ENCODE measurements at places on chromosomes 7 and 10.
A peak's percentile ranks its signal among the peaks of the same experiment; 100 is the strongest.

DNA sequence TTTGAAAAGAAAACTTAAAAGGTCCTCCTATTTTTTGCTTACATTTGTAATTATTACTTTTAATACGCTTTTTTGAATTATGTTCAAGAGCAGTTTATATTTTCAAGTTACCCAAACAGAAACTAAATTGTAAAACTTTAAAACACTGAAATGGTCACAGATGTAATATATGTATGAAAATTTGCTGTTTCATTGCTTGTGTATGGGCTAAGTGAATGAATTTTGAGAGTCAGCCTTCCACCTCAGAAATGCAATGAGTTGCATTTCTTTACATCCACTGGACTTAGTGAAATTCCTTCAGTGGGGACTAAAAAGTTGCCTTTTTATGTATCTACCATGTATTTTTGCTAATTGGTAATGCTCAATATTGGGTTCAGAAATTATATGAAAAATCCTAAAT lies 1.6 kb downstream of the VPS26A start:
- DNase-seq: no peak

- no peak for DNase-seq
Measured at GRCh38 chr10:48461623-48462481, 143.0 kb downstream of the ARHGAP22 start.

DNA sequence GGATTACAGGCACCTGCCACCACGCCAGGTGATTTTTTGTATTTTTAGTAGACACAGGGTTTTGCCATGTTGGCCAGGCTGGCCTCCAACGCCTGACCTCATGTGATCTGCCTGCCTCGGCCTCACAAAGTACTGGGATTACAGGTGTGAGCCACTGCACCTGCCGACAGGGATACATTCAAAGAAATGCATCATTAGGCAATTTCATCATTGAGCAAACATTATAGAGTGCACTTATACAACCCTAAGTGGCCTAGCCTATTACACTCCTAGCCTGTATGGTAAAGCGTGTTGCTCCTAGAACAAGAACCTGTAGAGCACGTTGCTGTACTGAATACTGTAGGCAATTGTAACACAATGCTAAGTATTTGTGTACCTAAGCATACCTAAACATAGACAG lies 350.3 kb downstream of the GALNT17 start:
- DNase-seq: no peak

GRCh38 chr7:4022265-4022664 lies 659.8 kb upstream of the FOXK1 start:
- DNase-seq: no peak

DNA sequence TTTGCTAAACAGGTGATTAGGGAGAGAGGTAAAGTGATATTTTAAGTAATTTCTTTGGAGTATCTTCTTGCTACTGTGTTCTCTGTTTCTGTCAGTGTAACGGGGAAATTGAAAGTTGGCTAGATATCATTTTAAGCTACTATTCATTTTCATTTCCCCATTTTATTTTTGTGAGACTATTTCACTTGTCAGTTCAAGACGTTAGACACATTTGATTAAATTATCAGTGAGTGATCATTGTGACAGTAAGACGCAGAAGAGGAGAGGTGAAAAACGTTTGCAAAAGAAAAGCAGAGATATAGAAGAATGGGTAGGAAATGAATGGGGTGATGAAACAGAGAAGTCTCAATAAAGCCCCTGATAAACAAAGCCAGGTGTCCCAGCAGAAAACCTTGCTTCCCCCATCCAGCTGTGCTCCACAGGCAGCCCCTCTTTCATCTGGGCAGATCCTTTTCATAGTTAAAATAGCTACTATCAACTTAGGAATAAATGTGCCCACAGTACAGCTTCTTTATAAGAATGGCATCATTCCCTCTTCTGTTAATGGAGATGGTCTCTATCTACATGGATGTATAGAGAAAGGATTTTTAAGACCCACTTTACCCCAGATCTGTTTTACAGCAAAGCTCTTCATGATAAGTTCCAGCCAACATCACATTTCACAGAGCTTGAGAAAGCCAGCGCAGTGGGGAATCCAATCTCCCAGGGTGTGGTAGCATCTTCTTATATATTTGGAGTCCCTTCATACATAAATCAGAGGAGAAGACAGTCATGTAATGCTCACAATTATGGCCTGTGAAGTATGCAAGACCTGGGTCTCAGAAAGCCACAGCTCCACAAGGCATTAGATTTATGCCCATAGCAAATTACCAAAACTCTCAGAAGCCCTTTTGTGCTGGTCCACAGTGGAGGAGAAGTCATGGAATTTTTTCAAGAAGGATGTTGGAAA lies 138.1 kb upstream of the ITGB1 start:
- no peak for DNase-seq

DNA sequence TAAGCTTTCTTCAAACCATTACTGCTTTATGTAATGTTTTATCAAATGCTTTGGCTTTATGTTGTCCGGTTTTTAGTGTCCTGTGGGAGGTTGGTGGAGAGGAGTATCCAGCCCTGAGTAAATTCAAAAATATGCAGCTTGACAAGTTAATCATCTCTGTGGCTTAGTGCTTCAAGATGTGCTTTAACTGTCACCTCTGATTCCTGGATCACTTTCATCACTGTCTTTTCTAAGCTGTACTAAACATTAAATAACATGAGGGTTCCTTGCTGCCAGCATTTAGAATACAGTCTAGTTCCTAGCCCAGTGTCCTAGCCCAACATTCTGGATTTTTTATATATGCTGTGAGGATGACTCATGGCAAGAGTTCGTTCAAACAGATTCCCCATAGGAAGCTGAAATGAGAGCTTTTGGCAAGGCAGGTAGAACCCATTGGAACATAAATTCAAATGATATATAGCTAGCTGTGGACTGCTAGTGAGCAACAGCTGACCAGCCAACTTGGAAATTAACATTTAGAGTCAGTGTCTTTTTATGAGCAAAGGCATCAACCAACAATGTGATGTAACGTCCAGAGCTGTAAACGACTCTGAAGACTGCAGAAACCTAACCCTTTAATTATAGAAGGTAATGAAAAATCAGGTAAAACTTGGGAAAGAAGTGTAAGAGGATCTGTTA lies 80.6 kb upstream of the OIT3 start:
- no peak for DNase-seq

GRCh38 chr10:113126229-113127201 lies 176.5 kb downstream of the TCF7L2 start:
- DNase-seq: peak; percentile 12

- DNase-seq: no peak
Measured at GRCh38 chr10:28620251-28620650, 57.1 kb upstream of the BAMBI start.

DNA sequence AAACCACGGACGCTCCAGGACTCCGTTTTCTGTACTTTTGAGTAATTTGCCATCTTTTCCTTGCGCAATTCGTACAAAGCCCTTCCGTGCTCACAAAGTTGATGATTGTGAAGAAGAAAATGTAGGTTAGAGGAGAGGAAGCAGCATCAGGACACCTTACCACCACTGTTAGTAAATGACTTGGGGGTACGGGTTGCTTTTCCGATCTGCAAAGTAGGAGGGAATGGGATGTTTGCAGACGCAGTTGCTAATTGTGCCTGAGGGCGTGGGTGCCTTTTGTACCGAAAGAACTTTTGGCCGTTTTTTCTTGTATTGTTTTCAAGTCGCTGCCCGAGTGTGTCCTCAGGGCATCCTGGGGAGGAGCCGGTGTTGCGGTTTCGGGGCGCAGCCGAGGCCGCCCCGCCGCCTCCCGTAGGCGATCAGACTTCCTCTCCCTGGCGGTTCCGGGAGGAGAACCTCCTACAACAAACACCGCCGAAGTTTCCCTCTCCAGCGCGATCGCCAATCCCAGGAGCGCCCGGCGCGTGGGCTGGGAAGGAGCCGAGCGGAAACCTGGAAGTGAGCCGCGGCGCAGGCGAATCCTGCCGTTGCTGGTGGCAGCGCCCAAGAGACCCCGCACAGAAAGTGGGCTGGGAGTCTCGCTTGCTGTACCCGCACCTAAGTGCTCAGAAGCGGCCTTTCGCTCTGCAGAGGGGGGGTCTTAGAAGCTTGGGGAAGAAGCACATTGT lies 1.0 kb downstream of the PRR15 start:
- no peak for DNase-seq

- no peak for DNase-seq
Measured at GRCh38 chr10:77325233-77325537, 312.4 kb downstream of the KCNMA1 start.

DNA sequence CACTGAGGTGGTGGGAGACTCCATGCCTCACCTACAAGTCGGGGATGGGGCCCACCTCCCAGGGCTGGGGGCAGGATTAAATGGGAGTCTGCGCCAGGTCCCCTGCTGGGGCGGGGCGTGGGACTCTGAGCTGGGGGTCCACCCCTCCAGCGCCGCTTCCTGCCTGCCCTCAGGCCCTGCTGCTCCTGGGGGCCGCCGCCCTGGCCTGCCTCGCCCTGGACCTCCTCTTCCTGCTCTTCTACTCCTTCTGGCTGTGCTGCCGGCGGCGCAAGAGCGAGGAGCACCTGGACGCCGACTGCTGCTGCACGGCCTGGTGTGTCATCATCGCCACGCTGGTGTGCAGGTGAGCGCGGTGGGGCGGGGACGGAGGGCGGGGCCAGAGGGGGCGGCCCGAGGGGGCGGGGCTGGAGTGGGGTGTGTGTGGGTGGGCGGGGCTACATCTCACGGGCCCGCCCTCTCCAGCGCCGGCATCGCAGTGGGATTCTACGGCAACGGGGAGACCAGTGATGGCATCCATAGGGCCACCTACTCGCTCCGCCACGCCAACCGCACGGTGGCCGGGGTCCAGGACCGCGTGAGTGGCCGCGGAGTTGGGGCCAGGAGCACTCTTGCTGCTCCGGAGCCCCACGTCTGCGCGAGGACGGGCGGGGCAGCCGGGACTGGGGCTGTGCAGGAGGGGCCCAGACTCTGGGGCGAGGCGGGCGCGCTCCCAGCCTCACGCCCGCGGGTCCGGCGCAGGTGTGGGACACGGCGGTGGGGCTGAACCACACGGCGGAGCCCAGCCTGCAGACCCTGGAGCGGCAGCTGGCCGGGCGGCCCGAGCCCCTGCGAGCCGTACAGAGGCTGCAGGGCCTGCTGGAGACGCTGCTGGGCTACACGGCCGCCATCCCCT lies 15.1 kb downstream of the TTYH3 start:
- DNase-seq: no peak

- no peak for DNase-seq
Measured at GRCh38 chr10:108411894-108412293, 1247.4 kb upstream of the SORCS1 start.

DNA sequence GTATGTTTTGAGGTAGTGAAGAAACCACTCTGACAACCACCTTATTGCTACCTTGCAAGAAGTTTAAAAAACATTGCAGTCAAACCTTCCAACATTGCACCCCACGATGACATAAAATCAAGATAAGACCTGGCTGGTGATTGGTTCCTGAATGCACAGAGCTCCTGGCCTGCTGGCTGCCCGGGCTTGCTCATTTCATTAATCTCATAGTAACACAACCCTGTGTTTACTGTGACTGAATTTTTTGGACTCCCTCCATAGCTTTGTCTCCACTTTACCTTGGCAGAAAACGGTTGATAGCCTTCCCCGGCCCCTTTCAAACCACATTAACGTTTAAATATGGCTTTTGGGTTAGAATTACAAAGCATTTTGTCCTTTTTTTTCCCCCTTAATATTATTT lies 27.5 kb downstream of the VWA2 start:
- no peak for DNase-seq

DNA sequence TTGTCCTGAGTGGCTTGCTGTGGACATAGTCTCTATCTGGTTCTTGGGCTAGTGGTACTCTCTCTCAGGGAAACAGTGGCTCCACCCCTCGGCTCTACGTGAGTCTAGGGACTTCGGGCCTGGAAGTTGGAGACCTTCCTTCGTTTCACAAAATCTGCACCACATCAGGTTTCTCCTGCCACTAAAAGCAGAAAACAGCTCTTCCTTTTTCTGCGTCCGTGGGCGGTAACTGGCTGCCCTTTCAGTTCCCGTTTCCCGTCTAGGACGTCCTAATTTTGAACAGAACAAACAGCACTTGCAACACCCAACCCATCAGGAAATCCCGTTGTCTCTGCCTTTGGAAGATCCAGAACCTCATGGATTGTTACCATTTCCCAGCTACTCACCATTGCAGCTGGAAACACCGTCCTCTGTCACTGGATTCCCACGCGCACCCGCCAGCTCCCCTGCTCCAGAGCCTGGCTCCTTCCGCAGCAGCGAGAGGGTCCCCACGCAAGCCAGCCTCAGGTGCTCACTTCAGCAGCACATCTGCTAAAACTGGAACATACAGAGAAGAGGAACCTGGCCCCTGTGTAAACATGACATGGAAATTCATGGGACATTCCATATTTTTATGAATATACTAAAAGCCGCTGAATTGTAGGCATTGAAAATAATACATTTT lies 311.4 kb upstream of the AKR1E2 start:
- DNase-seq: no peak

GRCh38 chr7:74185016-74185415 lies 10.9 kb downstream of the EIF4H start:
- no peak for DNase-seq

DNA sequence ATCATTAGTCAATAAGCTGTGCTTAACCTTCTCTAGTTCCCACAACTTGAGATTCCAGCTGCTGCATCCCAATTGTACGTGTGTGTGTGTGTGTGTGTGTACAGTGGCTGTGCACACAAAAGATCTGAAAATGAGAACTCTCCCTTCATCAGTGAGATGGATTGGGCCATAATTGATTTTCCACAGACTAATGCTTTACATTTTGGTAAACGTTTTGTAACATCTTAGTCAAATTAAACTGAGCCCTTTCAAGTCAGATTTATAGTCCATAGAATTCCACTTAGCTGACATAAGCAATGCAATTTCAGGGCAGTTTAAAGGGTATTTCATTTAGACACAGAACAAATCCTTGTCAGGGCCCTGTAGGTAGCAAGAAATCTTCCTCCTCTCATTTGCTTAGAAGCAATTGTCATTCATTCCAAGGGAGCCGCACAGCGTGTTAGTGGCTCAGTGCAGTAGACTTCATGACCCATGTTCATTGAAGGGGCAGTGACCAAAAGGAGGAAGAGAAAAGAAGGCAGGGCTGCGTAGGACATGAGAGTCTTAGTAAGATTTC lies 1123.5 kb upstream of the AUTS2 start:
- no peak for DNase-seq

DNA sequence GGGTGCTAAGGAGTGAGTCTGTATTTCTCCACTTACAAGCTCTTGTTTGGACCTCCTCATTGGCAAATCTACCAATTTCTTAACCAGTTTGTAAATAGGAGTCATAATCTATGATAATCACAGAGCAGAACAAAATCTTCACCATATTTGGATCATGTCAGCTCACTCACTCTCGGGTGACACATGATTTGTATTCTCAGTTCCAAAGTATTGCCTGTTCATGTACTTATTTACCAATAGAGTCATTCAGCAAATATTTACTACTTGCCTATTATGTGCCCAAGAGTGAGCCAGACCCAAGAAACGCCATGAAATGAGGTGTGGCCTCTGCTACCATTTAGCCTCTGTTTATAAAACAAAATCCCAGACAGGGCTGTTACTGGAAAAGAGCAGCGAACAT lies 114.8 kb downstream of the TSPAN12 start:
- no peak for DNase-seq

Data from activated CD4-positive, alpha-beta T cell treated with anti-CD3 and anti-CD28 coated beads, Interleukin-2, amount 50 U/mL, for 4 hours (primary cell).